ENCODE measurements at places on chromosomes 1 and 21.

GRCh38 chr1:227900571-227901051 is 47.1 kb downstream of the WNT9A start:
- no peak for DNase-seq

DNA sequence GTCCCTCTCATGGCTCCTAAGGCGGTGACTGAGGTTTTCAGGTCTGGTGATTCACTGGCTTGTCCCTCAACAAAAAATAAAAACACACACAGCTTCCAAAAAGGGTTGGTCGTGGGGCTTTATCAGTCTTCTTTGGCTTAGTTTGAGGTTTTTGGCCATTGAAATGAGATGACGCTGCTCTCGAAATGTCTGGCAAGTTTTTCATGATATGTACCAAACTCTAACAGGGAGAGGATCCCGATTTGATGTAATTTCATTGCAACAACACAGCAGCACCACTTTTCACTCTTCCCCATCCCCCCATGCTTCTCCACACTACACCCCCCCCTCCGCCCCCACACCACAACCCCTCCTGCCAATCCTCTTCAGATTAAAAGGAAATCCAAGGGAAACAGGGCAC is 187.1 kb upstream of the NFIA start:
- DNase-seq: no peak

DNA sequence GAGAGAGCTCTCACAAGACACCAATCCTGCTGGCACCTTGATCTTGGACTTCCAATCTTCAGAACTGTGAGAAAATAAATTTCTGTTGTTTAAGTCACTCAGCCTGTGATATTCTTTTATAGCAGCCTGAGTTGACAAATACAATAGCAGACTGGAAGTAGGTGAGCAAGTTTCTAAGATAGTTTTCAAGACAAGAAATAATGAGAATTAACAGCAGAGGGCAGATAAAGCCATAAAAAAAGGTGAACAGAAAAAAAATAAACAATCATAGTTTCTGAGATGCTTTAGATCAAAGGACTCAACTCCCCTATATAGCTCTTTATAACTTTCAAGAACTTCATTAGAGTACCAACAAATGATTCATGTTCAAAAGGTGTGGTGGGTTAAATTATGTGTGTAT is 119.8 kb downstream of the PLPPR5 start:
- DNase-seq: no peak

GRCh38 chr1:8015036-8015808 is 10.9 kb downstream of the ERRFI1 start:
- DNase-seq: no peak

GRCh38 chr1:151416231-151416630 is 16.9 kb downstream of the PSMB4 start:
- no peak for DNase-seq

- no peak for DNase-seq
Measured at GRCh38 chr1:73205294-73205973, 923.1 kb upstream of the NEGR1 start.

DNA sequence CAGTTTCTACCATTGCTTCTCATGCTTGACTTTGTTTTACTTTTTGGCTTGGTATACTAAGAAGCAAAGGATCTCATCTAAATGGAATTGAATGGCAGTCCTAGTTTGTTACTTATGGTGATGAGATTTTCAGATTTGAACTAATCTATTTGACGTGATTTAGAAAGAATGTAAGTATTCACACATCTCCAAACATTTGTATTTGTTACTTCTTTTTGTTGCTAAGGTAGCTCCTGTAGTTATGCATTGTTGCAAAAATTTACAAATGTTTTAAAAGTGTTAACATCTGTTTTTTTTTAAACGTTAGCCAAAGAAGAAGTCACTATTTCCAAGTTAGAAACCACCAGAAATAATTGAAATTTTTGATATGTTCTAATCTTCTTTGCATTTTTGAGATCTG is 222.5 kb downstream of the RPS6KC1 start:
- no peak for DNase-seq

DNA sequence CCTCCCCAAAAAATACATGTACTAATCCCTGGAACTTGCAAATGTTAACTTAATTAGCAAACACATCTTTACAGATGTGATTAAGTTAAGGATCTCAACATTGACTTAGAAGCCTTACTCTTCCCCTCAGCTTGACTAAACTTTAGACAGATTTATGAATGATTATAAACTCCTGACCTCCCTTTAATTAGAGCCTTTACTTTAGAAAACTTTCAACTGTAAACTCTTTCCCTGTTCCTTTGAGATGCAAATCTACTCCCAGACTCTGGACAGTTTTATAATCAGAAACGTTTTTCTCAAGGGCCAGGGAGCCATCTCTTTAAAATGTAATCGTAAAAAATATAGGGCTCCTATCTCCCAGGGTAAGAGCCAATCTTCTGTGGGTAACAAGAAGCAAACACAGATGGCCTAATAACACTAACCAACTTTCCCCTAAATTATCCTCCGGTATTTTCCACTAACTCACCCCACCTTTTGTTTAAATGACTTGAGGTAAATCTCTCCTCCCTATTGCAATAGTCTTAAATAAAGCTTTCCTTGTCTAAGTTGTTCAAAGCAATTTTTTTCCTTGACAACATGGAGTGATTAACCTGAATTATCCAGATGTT is 284.1 kb downstream of the BRINP3 start:
- DNase-seq: no peak

GRCh38 chr1:151728151-151729054 is 7.1 kb downstream of the RIIAD1 start:
- no peak for DNase-seq

DNA sequence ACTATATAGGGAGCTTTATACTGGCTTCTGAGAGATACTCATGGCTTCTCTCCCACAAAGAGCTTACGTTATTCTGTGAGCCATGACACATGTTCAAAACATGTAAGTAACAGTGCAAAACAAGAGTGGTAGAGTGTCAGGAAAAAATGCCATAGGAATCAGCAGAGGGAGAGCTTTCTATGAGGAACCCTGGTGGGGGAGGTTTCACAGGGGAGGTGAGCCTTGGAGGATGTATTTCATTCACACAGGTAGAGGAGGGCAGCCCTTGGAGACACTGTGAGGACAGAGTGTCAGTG is 72.7 kb upstream of the LYST start:
- no peak for DNase-seq

- no peak for DNase-seq
Measured at GRCh38 chr1:117590273-117590925, 15.4 kb upstream of the TENT5C start.

- no peak for DNase-seq
Measured at GRCh38 chr1:97265630-97266029, 544.0 kb downstream of the PTBP2 start.

GRCh38 chr1:198544265-198544664 is 3.8 kb upstream of the ATP6V1G3 start:
- no peak for DNase-seq

GRCh38 chr1:100862591-100862990 is 32.1 kb downstream of the EXTL2 start:
- DNase-seq: no peak
